ENCODE measurements at places on chromosomes 7 and 10. TPM values are rescaled to one million over a fixed set of nuclear protein-coding genes. Genes with fewer than 3 reads are reported as not detected.

SPDYE6 gene
- not detected for total RNA-seq

IFT22 gene
- total RNA-seq = 18.7 TPM

AGAP9 gene
- total RNA-seq = 3.3 TPM

ANKRD61 gene
- total RNA-seq = not detected

GIMAP4 gene
- 8.2 TPM for total RNA-seq

COL1A2 gene
- 107 TPM for total RNA-seq

TLX1 gene
- not detected for total RNA-seq

SLC13A1 gene
- under 0.01 TPM for total RNA-seq

AOAH gene
- total RNA-seq = 4.9 TPM

MKI67 gene
- total RNA-seq = 0.33 TPM

PRR15 gene
- total RNA-seq = 2.3 TPM

DNA sequence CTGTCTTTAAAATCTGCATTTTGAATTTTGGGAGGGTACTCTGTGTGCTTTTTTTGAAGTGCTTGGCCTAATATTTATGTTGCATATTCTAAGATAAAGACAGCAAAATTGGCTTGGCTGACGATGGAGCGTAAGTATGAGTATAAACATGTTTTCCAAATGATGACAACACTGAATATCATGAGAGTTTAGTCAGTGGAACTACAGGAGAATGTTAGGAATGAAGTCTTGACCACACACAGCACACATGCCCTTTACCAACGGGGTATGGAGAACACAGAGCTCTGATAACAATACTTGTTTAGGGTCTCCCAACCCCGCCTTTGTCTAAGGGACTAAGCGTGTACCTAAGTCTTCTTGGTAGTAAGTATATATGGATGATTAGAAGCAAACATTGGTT is 253.9 kb upstream of the FZD8 start:
- H3K4me1 ChIP-seq = no peaks in the 10 kb centered on the region
- H3K27me3 ChIP-seq = no peaks in the 10 kb centered on the region
- H3K27ac ChIP-seq = no peak overlapping the region
- no peak overlapping the region for H3K4me3 ChIP-seq

GRCh38 chr7:133573554-133574265 is 320.8 kb downstream of the EXOC4 start:
- no peaks in the 10 kb centered on the region for H3K36me3 ChIP-seq
- no peaks in the 10 kb centered on the region for H3K4me1 ChIP-seq
- no peak overlapping the region for H3K27ac ChIP-seq
- H3K4me3 ChIP-seq = no peak overlapping the region
- DNase-seq = no peak

DNA sequence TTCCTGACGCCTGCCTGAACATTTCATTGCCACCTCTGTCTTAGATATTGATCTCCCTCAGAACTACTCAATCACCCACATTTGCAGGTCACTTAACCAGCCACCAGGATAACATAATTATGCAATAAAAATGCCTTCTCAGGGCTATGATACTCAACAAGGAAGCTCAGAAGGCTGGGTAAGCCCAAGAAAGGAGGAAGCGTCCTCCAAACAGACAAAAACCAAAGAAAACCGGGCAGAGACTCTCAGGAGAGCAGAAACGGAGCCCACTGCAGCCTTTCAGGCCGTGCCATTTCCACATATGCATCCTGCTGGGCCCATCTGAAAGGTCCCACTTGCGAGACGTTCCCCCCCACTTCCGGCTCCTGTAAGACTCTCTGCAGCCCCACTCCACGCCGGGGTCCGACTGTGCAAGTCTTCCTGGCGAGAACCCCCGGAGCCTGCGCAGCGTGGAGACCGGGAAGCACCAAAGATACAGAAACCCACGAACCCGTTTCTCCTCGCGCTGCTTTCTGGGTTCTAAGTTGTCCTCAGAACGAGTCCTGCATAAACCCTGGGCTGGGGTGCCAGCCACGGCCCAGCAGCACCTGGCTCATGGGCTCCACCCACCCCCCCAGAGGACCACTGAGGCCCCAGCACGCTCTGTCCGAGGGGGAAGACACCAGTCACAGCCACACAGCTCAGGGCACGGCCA is 83.7 kb downstream of the DIP2C start:
- H3K27me3 ChIP-seq = no peaks in the 10 kb centered on the region
- H3K4me1 ChIP-seq = peaks cover 30% of the 10 kb centered on the region
- H3K27ac ChIP-seq = no peak overlapping the region
- H3K4me3 ChIP-seq = no peak overlapping the region

DNA sequence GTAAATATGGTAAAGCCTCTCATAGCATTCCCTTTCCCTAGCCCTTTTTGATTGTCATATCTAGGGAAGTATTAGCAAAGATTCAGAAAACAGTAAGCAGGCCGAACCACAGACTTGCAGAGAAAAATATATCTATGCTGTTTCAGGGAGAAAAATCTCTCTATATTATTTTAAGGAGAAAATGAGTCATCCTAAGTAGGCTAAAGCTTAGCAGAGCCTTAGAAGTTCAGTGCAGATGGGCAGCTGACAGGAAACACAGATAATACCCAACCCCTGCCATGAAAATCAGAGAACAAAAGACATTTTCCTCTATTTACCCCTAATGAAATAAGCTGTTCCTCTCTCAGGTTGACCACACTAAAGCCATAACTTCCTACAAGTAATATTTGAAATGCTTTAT is 16.5 kb downstream of the C1QL3 start:
- H3K27me3 ChIP-seq = no peaks in the 10 kb centered on the region
- no peak overlapping the region for H3K27ac ChIP-seq
- H3K4me3 ChIP-seq = no peak overlapping the region

GRCh38 chr7:156948361-156948760 is 1.2 kb upstream of the NOM1 start:
- H3K27me3 ChIP-seq = no peaks in the 10 kb centered on the region
- no peak for DNase-seq
- H3K27ac ChIP-seq = no peak overlapping the region
- H3K4me3 ChIP-seq = no peak overlapping the region
- H3K36me3 ChIP-seq = no peaks in the 10 kb centered on the region

GRCh38 chr10:112738606-112739591 is 211.1 kb upstream of the TCF7L2 start:
- H3K36me3 ChIP-seq = no peaks in the 10 kb centered on the region
- no peaks in the 10 kb centered on the region for H3K27me3 ChIP-seq
- peak; percentile 30 for DNase-seq
- H3K4me1 ChIP-seq = peaks cover 43% of the 10 kb centered on the region
- no peak overlapping the region for H3K27ac ChIP-seq
- no peak overlapping the region for H3K4me3 ChIP-seq

- no peak for DNase-seq
- H3K27me3 ChIP-seq = no peaks in the 10 kb centered on the region
- no peak overlapping the region for H3K4me3 ChIP-seq
- H3K27ac ChIP-seq = no peak overlapping the region
Observed at GRCh38 chr7:38007096-38007495, 86.7 kb downstream of the EPDR1 start.

- DNase-seq = no peak
- no peak overlapping the region for H3K4me3 ChIP-seq
- no peaks in the 10 kb centered on the region for H3K36me3 ChIP-seq
Observed at GRCh38 chr10:112202561-112203241, 19.1 kb upstream of the GPAM start.

- H3K36me3 ChIP-seq = no peaks in the 10 kb centered on the region
- H3K4me1 ChIP-seq = peaks cover 14% of the 10 kb centered on the region
Observed at GRCh38 chr7:128103498-128104107, 72.4 kb upstream of the LRRC4 start.

GRCh38 chr7:104983076-104983577 is 30.9 kb upstream of the KMT2E start:
- H3K27ac ChIP-seq = peak overlapping the region; percentile 97
- no peaks in the 10 kb centered on the region for H3K27me3 ChIP-seq
- no peaks in the 10 kb centered on the region for H3K36me3 ChIP-seq
- DNase-seq = peak; percentile 45
- peak overlapping the region; percentile 12 for H3K4me3 ChIP-seq

DNA sequence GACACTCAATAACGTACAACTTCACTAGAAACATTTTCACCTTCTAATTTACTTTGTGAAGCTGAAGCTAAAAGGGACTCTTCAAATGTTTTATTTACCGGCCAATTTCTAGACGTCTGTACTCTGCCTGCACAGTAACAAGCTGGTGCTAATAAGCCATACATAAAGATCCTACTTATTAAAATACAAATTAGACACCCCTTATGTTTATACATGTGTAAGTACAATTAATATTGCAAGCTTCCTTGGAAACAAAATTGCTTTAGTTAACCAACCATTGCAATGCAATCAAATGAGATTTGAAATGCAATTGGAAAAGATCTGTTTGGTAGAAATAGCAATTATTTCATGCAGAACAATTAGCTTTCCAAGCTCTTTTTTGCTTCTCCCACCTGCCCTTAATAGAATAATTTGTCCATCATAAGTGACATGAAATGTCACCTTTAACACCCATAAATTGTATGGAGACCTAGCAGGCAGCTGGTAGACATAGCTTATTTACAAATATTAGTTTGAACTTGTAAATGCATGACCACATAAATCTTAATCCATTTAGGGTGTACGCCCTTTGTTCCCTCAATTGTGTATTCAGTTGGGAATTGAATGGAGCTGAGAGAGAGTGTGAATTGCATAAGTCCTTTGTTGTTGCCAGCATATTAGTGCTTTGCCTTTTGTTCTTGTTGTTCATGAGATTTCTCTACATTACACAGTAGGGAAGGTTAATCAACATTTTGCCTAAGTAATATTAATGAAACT is 277.1 kb downstream of the CACNA2D1 start:
- no peak overlapping the region for H3K27ac ChIP-seq
- no peak for DNase-seq
- H3K4me1 ChIP-seq = no peaks in the 10 kb centered on the region

DNA sequence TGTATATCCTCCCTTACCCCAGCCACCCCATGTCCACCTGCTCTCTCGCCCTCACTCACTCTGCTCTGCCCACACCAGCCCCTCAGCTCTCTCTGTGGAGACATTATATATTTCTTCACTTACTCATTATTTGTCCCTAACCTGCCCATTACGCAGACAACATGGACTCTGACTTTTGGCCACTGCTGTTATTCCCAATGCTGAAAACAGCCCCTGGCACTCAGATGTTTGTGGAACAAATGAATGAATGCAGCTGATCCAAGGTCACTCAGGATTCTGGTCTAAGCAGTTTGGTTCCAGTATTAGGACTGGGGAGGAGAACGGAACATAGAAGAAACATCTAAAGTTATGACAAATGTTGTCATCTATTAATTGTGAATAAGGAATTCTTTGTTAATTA is 26.7 kb downstream of the GNA12 start:
- H3K36me3 ChIP-seq = no peaks in the 10 kb centered on the region
- no peaks in the 10 kb centered on the region for H3K27me3 ChIP-seq
- H3K27ac ChIP-seq = no peak overlapping the region
- H3K4me1 ChIP-seq = peaks cover 30% of the 10 kb centered on the region
- H3K4me3 ChIP-seq = no peak overlapping the region
- no peak for DNase-seq

- peaks cover 37% of the 10 kb centered on the region for H3K4me1 ChIP-seq
- H3K36me3 ChIP-seq = no peaks in the 10 kb centered on the region
- H3K4me3 ChIP-seq = no peak overlapping the region
- H3K27ac ChIP-seq = peak overlapping the region; percentile 100
Observed at GRCh38 chr7:112449353-112449752, 907 bp upstream of the IFRD1 start.

- no peaks in the 10 kb centered on the region for H3K27me3 ChIP-seq
- H3K36me3 ChIP-seq = no peaks in the 10 kb centered on the region
- no peak overlapping the region for H3K27ac ChIP-seq
- DNase-seq = no peak
- no peaks in the 10 kb centered on the region for H3K4me1 ChIP-seq
- H3K4me3 ChIP-seq = no peak overlapping the region
Observed at GRCh38 chr7:20482071-20482470, 133.4 kb upstream of the ABCB5 start.

- H3K36me3 ChIP-seq = no peaks in the 10 kb centered on the region
- peaks cover 31% of the 10 kb centered on the region for H3K4me1 ChIP-seq
- H3K27ac ChIP-seq = peak overlapping the region; percentile 82
- H3K4me3 ChIP-seq = no peak overlapping the region
- H3K27me3 ChIP-seq = no peaks in the 10 kb centered on the region
- DNase-seq = no peak
Observed at GRCh38 chr7:75916259-75916658, 1.3 kb downstream of the POR start.

- H3K36me3 ChIP-seq = no peaks in the 10 kb centered on the region
- no peak overlapping the region for H3K4me3 ChIP-seq
- DNase-seq = no peak
- no peak overlapping the region for H3K27ac ChIP-seq
- peaks cover 11% of the 10 kb centered on the region for H3K4me1 ChIP-seq
Observed at GRCh38 chr10:103455235-103455634, 3.1 kb upstream of the CALHM2 start.

DNA sequence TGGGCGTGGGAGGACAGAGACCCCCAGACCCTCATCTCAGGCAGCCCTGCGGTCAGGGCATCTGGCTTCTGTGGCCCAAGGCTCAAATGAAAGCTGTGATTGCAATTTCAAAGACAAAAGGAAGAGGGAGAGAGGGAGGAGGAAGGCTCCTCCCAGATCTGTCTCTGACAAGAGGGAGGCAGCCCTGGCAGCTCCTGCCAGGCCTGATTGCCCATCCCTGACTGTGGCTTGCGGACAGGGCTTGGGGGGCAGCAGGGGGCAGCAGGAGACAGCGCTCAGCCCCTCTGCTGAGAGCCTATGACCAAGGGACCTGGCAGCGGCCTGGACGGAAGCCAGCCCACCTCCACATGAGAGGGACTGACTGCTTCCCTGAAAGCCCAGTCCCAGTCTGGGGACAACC is 91.8 kb downstream of the PTPRN2 start:
- no peaks in the 10 kb centered on the region for H3K27me3 ChIP-seq
- H3K27ac ChIP-seq = no peak overlapping the region
- DNase-seq = no peak
- no peaks in the 10 kb centered on the region for H3K36me3 ChIP-seq

- no peaks in the 10 kb centered on the region for H3K27me3 ChIP-seq
- H3K4me1 ChIP-seq = peaks cover 13% of the 10 kb centered on the region
- peaks cover 9% of the 10 kb centered on the region for H3K36me3 ChIP-seq
- H3K4me3 ChIP-seq = no peak overlapping the region
Observed at GRCh38 chr10:110576220-110576619, 8.7 kb downstream of the SMC3 start.

DNA sequence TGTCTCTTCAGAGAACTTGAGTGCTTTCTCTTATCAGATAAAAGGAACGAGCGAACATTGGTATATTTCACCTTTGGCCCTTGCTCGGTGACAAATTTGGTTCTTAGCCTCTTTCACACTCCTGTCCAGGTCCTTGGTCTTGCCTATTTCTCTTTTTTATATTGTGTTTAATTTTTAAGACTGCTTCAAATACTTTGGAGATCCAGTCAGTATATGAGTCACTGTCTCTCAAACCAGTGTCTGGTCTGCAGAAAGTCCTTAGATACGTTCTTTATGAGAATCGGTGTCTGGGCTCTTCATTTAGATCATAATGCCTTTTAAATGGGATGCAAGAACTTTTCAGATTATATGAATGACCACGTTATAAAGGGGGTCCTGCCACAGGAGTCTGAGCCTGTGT is 55.0 kb downstream of the PIK3AP1 start:
- H3K27me3 ChIP-seq = no peaks in the 10 kb centered on the region
- DNase-seq = no peak
- H3K27ac ChIP-seq = peak overlapping the region; percentile 60
- H3K36me3 ChIP-seq = no peaks in the 10 kb centered on the region
- no peak overlapping the region for H3K4me3 ChIP-seq

GRCh38 chr10:52807803-52808202 is 35.2 kb upstream of the MBL2 start:
- no peak overlapping the region for H3K4me3 ChIP-seq
- no peak for DNase-seq
- no peaks in the 10 kb centered on the region for H3K36me3 ChIP-seq
- H3K4me1 ChIP-seq = no peaks in the 10 kb centered on the region
- H3K27ac ChIP-seq = no peak overlapping the region
- H3K27me3 ChIP-seq = no peaks in the 10 kb centered on the region

GRCh38 chr7:21261627-21262594 is 166.0 kb upstream of the SP4 start:
- no peaks in the 10 kb centered on the region for H3K4me1 ChIP-seq
- no peaks in the 10 kb centered on the region for H3K36me3 ChIP-seq
- H3K27me3 ChIP-seq = no peaks in the 10 kb centered on the region
- H3K4me3 ChIP-seq = no peak overlapping the region
- H3K27ac ChIP-seq = no peak overlapping the region

All from body of pancreas (tissue), 4 donors.